ENCODE measurements at places on chromosomes 7 and 10.

- DNase-seq, result peak; percentile 95
These were observed at the start of gene AZGP1 for GRCh38 chr7:99975782-99976521. Gene AZGP1 (minus strand): TSS chr7:99976031. CDS start chr7:99976020, 11 bp downstream.

GRCh38 chr10:43352951-43353350 lies 18.5 kb upstream of the FXYD4 start:
- DNase-seq, result no peak

DNA sequence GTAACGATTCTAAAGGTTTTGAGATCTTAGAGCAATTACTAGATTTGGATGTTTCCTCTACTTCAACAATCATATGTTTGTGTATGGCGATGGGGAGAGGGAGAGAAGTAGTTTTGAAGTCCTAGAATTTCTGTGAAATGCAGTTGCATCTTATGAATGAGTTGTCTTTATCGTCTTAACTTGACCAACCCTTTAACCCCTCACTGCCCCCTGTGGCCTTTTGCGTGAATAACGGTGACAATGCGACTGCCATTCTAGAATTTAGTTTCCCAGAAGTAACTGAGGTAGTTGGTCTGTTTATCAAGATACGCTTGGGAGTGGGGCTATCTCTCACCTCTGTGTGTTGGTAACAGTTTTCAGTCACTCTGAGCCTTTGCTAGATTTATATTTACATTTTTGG lies 204.6 kb downstream of the HDAC9 start:
- no peak for DNase-seq

DNA sequence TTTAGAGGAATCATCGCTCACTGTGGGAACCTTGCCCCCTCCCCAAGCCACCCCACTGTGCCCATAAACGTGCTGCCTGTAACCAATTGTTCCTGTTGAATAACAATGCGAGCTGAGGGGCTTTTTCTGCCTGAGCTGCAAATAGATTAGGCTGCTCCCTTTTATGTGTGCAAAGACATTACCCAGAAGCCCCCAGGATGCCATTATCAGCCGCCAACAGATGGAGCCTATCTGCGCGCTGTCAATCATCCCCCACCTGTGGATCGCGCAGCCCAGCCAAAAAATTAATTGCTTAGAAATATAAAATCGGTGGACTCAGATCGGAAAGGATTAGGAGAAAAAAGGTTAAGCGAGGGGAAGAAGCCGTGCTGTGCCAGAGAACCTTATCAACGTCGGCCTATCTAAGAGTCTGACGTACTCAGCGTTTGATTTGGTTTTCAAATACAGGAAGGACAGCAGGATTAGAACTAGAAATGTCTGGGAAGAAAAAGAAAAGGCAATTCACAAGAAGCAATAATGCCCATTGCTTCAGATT lies 167.3 kb upstream of the MYO3A start:
- DNase-seq, result no peak
